ENCODE measurements at places on chromosomes 2 and 18.

DNA sequence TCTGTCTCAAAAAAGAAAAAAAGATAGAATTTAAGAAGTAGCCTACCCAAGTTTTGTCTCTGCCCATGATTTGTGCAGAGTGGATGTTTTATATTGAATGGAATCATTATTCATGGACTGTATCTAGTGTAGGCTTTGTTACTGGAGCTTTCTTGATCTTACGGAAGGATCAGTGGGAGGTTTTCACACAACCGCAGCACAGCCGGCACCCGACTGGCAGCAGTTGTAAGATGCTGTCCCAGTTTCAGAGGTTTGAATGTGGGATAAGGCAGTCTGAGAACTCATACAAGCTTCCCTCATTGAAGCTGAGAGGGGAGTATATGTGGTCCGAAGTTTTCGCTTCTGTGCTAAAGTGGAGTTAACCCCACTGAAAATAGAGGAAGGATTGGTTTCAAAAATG, 19.7 kb upstream of the SAG start:
- no peak for DNase-seq

DNA sequence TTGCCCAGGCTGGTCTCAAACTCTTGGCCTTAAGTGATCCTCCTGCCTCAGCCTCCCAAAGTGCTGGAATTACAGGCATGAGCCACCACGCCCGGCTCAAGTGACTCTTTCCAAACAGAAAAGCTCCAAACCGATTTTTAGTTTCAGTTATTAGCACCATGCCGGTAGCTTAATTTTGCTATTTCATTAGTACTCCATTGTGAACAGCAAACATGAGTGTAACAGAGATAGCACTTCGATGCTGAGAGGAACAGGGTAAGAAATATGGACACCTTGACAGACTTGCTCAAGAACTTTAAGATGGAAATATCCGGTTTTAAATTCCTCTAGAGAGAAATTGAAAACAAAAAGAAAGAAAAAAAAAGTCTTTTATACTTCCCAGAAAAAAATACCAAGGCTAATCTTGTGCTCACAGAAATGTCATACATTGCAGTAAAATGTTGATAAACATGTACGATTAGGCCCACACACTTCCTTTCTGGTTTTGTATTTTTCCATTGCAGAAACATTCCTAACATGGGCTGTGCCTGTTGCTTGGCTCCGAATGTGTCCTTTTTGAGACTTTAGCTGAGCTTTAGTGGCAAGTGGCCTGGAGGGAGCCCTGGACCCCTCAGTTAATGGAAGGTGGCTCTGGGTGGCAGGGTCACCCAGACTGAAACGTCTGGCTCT, 18.3 kb downstream of the FHL2 start:
- DNase-seq, result no peak

DNA sequence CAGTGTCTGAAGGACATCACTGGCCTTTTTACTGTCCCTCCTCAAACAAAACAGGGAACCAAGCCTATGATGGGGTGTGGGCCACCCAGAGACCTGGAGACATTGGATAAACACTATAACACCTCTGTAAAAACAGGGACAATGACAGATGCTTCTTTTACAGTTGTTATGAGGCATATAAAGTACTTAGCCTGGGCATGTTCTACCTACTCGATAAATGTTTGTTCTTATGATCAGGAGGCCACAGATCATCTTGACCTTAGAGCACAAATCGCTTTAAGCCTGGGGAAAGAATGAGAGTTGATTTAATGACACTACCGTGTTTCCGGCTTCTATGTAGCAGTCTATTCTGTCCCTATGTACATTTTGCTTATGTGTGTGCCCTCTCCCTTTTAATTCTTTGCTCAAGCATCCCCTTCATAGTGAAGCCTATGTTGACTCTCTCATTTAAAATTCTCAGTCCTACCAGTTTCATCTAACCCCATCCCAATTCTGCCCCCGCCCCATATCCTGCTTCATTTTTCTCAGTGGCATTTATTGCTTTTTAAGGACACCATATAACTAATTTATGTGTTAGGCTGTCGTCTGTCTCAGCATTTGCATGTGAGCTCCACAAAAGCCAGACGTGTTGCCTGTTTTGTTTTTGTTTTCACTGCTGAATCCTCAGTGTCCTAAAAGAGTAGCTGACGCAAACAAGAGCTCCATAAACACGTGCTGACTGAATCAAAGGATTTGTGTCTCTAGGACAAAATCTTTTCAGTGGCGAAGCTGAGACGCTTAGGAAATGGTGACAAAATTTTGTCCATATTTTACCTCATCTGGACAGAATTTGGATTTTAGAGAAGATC, 182.3 kb upstream of the ST6GAL2 start:
- no peak for DNase-seq

DNA sequence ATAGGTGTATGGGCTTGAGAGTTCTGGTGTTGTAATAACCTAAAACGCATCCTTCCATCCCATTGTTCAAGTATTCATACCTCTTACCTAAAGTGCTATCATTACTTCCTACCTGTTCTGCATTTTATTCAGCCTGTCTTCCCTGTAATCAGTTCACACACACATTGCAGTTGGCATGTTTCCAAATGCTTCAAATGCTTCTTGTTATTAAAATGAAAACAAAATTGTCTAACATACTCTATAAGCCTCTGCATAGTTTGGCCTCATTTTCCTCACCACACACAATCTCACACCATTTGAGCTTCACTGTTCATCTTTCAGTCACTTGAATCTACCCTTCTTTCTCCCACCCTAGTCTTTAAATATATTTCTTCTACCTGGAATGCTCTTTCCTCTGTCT, 1178.2 kb upstream of the NRXN1 start:
- no peak for DNase-seq

GRCh38 chr2:134305109-134305491, 51.2 kb downstream of the MGAT5 start:
- DNase-seq, result no peak

- DNase-seq, result no peak
These were observed 201.8 kb downstream of the TWIST2 start for GRCh38 chr2:239049421-239050251.

- no peak for DNase-seq
These were observed 61.1 kb upstream of the ID2 start for GRCh38 chr2:8620611-8621382.

GRCh38 chr18:75267643-75268363, 57.2 kb downstream of the TSHZ1 start:
- no peak for DNase-seq

DNA sequence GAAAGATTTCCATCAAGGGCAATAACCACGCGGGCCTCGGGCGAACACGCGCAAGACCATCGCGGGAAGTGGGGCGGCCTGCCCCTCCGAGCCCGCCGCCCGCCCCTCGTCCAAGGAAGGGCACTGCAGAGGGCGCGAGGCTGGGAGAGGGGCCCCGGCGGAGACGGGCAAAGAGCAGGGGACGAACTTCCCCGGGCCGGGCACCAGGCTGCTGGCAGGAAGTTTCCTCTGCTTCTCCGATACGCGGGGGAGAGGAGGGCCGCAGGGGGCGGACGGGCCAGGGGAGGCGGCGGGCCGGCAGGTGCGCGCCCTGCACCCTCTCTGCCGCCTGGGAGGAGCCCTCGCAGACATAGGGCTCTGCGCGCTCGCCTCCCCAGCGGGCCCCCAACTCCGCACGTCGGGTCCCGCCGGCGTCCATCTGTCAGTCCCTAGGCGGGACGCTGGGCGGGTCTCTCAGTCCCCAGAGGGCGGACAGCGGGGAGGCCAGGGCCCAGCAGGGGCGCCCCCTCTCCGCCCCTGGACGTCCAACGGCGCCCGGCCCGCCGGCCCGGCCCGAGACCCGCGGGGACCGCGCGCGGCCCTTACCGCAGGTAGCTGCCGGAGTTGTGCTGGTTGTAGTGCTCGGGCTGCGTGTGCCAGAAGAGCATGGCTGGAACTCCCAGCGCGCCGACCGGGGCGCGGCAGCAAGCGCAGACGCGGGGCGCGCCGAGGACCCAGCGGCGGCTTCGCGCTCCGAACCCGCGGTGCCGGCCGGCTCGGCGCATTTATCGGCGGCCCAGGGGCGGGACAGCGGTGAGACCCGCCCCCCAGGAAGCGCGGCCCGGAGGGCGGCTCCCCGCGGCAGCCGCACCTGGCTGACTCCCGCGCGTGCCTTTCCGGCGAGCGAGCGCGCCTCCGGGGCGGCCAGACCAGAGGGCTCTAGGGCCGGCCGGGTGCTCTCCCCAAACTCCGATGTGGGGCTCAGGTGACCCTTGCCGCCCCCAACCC, at the start of gene TFCP2L1:
TSS of gene TFCP2L1 (minus strand) at position 740 of the 987 bp plus-strand sequence. CDS start at position 647, 93 bp downstream.
- DNase-seq, result no peak

DNA sequence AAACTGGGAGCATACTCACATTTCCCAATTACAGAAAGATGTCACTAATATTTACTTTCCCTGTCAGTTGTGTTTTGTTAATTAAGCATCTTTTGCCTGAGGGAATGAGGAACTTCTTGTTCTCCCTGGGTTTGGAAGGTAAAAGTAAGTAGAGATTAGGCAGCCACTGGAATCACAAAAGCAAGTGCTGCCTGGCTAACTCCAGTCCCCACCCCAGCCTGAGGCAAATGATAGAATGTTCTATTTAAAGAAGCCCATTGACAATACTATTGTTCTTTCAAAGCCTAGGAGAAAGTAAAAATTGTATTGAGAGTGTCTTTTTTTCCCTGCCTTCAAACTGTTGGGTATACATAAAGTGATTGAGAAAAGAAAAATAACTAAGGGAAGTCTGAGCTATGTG, 93.8 kb downstream of the MBD2 start:
- no peak for DNase-seq
